Activated CD4-positive, alpha-beta T cell treated with anti-CD3 and anti-CD28 coated beads for 1 hour (primary cell): ENCODE measurements at places on chromosomes 16 and 17.

DNA sequence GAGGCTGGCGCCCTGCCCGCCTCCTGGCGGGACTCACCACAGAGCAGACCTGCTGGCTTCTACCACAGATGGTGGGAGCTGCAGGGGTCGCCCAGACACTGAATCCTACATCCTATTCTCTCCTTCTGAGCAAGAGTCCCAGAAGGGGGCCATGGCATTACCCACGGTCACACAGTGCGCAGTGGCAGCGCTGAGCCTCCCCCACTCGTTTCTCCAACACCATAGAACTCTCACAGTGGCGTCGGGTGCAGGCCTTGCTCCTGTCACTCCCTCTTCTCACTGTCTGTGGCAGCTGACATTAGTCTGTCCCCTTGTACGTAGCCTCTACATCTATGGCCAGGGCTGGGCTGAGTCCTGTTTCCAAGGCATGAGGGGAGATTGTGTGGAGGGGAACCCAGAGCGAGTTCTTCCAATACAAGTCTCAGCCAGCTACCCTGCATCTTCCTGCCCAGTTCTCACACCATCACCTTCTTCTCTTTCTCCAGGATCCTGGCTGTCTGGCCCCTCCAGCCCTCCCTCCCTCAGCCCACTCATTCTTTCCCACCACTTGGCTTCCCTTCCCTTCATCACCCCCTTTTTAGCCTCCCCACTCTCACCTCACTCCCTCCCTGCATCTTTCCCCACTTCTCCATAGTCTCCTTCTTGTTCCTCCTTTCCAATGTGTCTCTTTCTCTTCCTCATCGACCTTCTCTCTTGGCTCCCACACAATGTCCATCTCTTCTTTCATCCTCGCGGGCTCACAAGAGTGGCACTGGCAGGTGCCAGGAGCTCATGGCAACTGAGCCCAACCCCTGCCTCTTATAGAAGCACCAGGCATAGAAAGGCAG, 5.9 kb downstream of the UBTF start:
- DNase-seq = no peak

DNA sequence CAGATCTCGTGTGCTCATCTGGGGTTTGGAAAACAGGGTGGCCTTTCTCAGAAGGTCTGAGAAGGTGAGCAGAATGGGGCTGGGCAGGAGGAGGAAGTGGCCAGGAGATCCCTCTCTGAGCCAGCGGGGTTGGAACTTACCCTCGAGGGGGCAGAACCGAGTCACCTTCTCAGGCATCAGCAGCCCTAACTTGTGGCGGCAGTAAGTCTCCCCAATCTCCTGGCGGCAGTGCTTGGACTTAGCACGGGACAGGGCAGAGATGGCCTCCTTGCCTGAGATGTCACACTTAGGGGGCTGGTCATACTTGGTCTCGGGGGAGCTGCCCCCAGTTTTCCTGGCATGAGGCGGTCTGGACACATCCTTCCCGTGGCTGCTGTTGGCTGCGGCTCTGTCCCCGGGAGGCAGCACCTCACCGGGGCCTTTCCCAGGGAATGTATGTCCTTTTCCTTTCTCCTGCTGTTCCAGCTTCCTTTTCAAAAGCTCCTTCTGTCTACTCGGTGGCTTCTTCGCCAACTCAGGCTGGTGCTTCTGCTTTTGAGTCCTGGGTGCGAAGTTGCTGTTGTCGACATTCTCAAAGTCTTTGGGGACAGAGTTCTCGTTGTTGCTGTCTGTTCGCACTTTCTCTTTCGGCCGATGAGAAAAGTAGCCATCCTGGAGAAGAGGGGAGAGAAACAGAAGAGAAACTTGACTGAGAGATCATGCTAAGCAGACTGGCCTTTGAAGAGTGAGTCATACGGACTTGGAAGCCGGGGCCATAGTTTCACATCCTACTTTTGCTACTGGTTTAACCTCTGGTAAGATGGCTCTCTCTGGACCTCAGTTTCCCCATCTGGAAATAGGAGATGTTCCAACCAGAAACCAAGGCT, 211.7 kb downstream of the XYLT1 start:
- DNase-seq = no peak

DNA sequence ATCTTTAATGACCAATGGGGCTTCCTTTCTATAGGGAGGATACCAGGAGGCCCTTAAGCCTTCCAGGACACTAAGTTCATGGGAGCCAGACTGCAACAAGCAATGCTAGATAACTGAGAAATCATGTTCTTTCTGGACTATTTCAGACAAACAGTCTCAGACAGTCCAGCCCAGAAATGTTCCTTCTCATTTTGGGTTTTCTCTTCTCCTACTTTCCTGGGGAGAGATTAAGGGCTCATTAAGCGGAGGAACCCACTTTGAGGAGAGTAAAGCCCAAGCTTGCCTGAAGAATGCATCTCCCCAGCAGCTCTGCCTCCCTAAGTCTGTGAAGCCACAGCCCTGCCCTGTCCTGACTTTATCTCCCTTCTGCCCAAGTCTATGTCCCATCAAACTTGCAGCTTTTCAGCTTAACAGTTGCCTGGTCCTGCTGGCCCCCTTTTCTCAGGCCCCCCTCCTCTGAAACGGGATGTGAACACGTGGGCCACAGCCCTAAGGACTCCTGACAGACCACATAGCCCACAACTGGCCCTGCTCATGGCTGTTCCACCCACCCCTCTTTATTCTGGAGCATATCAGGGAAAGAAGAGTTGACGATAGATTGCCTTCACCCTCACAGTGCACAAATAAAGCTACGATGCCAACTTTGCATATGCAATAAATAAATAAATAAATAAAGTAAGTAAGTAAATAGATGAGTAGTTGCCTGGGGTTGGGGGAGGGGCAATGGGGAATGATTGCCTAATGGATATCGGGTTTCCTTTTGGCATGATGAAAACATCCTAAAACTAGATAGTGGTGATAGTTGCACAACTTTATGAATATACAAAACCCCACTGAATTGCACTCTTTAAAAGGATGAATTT, 111.0 kb downstream of the N4BP1 start:
- no peak for DNase-seq

DNA sequence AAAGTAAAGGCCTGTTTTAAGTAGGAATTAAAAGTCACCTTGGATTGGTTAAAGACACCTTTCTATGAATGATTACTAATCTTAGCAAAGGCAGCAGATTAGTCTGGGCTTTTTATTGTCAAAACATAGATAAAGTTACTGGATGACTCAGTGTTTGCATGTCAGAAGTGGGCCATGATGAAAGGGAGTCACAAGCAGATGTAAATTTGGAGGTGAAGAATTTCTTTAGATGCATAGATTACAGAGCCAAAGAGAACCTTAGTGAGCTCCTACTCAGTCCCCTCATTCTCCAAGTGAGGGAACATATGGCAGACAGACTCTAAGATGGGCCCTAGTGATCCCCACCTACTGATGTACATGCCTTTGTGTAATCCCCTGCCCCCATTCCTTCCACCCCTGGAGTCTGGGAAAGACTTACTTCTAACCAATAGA, 124.5 kb downstream of the HS3ST3A1 start:
- no peak for DNase-seq
